Mucosa of descending colon (tissue), 3 donors: ENCODE measurements at places on chromosomes 3 and 15. TPM values are rescaled to one million over a fixed set of nuclear protein-coding genes. Genes with fewer than 3 reads are reported as not detected.

DNA sequence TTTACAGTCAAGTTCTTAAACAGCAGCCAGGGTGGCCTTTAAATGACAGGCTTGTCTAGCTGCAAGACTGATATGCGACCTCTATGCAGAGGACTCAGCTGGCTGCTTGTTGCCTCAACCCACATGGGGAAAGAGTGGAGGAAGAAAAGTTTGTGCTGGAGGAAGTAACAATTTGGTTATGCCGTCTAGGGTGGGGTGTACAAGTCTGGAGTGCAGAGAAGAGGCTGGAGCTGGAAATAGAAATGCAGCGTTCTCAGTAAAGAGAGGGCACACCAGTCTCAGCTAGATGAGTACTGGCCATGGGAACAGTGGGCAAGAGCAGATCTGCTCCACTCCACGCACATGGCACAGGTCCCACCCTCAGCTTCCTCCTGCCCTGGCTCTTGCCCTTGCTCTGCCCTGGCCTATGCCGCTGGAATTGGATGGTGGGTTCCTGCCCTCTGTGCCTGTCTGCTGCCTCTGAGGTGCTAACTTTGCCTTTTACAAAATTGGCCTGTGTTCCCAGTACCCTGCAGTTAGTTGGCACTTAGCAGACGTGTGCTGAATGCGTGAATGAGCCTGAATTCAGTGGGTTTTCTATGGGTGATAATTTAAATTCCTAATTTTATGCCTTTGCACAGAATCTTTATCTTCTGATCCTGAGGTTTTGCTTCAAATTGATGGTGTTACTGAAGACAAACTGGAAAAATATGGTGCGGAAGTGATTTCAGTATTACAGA lies 59.7 kb upstream of the FURIN start:
- DNase-seq = no peak

- no peak for DNase-seq
Observed at GRCh38 chr3:66431494-66431893, 69.3 kb downstream of the LRIG1 start.

- no peak for DNase-seq
Observed at GRCh38 chr15:67103432-67103831, 38.0 kb downstream of the SMAD3 start.

GRCh38 chr3:80770106-80771074 lies 991.1 kb downstream of the GBE1 start:
- DNase-seq = no peak

GRCh38 chr3:64561325-64561843 lies 126.4 kb downstream of the ADAMTS9 start:
- DNase-seq = no peak

- no peak for DNase-seq
Observed at GRCh38 chr3:31051226-31051625, 156.8 kb upstream of the GADL1 start.

DNA sequence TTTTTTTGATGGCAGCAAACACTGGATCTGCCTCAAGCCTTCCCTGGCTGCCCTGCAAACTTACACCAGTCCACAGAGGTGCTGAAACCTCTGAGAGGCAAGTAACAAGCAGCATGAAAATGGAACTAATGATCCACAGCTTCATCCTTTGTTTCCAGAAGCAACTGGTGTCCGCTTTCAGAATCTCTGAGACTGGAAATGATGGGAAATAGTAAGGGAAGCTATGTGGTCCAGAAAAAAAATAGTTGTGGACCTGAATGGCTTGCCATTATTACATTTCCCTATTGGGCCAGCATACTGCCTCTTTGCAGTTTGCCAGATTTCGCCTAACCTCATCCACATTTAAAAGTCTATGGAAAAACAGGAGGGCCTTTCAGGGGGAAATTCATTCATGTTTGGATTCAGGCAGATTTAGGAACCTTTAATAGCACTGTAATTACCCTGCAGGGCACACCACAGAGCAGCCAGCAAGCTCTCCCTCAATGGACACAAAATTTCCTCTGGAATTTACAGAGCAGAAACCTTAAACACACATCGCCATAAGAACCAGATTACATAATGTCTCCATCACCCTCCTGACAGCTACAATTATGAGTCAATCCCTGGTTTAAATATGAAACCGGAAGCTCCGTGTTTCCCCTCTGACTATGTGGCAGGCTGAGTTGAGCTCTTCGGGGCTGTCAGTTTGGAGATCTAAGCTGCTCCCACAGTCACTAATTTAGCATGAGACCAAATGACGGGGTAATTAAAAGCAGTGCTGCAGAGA lies 134.4 kb downstream of the TMCO5A start:
- no peak for DNase-seq

TJP1 gene
- total RNA-seq = 129 TPM

MBNL1 gene
- total RNA-seq = 184 TPM

XCR1 gene
- 0.20 TPM for total RNA-seq
